ENCODE measurements at places on chromosomes 7 and 10.

DNA sequence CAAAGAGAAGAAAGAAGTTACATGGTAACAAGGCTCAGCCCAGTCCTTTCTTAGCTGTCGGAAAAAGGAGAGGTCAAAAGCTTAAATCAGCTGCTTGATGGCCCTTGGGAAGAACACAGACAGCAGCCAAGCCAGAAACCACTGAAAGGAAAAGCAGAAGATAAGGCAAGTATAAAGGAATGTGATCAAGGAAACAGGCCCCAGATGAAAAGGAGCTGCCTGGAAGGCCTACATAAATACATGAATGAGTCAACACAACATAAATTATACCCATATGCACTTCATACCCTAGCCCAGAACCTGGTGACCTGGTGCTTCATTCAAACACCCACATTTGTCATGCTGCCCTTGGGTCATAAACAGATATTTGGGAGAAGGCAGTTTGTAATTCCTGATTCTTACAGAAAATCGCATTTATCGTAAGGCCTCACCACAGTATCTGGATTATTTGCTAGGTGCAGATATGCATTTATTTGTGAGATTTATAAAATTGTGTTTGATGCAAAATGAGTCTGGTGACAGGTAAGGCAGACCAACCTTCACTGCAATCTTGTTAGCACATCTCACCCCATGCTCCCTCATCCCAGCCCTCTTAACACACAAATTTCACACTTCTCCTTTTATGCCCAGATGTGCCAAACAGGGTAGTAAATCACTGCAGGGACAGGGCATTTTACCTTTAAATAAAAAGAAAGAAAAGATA, 94.9 kb upstream of the KCNIP2 start:
- no peak for DNase-seq

DNA sequence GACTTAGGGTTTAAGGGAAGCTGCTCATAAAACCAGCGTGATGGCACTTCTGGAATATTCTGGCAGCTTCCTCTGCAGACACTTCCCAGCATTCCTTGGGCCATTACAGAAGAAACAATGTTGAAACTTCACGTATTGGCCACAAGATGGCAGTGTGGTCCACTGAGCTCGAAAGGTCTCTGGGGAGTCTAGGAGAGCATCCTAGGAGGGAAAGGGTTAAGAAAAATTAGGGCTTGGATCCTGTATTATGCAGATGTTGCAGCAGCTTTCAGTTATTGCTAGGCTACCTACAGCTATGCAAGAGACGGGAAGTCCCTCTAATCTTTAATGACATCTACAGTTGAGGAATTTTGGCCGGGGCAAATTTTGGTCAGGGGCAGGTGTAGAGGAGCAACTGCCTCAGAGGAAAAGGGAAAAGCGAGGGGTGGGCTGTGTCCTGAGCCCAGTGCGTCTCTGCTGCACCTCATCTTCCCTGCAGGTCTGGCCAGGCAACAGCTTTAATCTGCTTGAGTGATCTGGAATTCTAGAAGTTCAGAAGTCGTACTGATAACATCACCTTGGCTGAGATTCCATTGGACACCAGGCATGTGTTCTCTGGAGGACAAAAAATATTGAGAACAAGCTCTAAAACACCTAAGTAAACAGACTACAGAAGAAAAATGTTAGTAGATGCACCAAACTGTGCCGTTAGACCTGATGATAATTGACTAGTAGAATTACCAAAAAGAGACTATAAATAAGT, 220.8 kb upstream of the PRSS58 start:
- DNase-seq: no peak

GRCh38 chr10:131982185-131982756, 548 bp upstream of the BNIP3 start:
- DNase-seq: no peak

GRCh38 chr10:51960494-51960895, 261.1 kb upstream of the CSTF2T start:
- DNase-seq: no peak

- DNase-seq: no peak
Observed at GRCh38 chr10:63114031-63114814, 18.9 kb upstream of the NRBF2 start.

- DNase-seq: no peak
Observed at GRCh38 chr10:63464402-63465292, 1.1 kb downstream of the JMJD1C start.

- DNase-seq: no peak
Observed at GRCh38 chr10:122273966-122274545, 3.0 kb downstream of the BTBD16 start.

- no peak for DNase-seq
Observed at GRCh38 chr7:73647725-73648592, 19.7 kb upstream of the VPS37D start.

DNA sequence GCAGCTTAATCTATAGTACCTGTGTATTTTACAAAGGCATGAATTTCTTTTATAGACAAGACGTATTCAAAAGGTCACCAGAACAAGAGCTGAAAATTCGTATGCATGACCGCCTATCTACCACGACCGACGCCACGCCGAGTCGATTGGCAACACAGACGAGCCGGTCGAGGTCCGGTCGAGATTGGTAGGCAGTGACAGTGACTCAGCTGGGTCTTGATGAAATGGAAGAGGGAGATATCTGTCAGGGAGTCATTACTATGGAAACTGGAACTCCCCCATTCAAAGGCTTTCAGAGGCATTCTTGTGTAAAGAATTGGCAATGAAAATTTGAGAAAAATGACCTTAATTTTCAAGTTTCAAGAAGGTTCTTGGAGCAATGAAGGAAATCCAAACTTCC, 2.1 kb downstream of the ATP5MK start:
- DNase-seq: no peak

GRCh38 chr10:34102237-34102673, 712.8 kb downstream of the PARD3 start:
- DNase-seq: no peak

GRCh38 chr10:34918776-34919315, 103.8 kb upstream of the PARD3 start:
- DNase-seq: no peak

DNA sequence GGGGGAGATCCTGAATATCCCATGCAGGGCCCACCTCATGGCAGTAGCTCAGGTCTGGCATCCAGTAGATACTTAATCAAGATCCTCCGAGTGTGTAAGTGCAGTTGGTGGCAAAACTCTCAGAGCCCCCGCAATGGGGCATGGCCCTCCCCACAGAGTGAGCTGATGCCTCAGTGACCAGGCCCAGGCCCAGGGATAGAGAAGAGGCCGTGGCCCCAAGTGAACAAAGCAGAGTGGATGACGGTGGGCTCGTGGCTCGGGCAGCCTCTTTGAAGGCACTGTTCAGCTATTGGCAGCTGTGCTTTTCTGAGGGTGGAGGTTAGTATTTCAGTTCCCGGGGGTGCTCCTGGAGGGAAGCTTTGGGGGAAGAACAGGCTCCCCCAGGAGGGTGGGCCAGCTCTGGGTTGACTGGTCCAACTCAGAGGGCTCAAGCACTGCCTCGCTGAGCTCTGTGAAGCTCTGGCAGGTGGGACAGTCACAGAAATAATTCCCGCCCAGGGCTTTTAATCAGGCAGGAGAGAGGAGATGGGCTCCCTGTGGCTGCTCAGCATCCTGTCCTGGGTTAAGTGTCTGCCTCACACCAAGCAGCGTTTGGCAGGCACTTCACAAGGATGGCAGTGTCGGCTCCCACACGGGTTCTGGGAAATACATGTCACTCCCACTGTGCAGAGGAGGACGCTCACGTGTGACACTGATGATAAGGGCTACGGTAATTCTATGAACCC, 583.6 kb downstream of the TCERG1L start:
- DNase-seq: no peak

DNA sequence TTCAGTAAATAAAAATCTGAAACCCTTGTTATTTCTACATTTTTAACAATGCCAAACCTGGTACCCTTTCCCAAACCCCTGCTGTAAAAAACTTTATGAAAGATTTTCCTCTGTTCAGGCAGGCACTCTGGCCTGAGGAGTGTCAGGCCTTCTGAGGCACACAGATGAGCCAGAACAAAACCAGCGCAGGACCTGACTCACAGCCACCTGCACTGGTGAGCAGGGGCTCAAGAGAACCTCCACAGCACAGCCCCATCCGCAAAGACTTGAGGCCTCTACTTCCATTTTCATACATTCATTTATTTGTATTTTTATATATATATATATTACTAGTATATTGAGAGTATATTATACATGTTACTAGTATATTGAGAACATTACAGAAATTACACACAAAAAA, 49.4 kb downstream of the COBL start:
- DNase-seq: no peak

DNA sequence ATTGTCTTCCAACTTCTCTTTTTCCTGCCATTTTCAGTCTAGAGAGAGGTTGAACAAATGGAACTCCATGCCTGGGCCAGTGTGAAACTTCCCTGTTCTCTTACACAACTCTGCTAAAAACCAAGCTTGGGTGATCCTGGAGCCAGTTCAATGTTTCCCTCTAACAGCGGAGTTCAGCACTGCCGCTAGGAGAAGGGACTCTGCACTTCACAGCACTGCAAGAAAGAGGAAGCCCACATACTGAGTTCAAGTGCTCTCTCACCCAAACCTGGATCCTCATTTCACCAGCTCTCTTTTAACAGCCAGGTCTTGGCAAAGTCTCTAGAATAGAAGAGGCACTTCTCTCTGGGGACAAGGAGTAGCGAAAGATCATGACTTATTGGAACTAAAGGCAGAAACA, 18.8 kb downstream of the FOXI2 start:
- no peak for DNase-seq

Measured in NCI-H1417 treated with DMSO at 0.1 percent for 48 hours (cell line).